Peyer's patch (tissue), 4 donors: ENCODE measurements at places on chromosomes 1 and 21.

DNA sequence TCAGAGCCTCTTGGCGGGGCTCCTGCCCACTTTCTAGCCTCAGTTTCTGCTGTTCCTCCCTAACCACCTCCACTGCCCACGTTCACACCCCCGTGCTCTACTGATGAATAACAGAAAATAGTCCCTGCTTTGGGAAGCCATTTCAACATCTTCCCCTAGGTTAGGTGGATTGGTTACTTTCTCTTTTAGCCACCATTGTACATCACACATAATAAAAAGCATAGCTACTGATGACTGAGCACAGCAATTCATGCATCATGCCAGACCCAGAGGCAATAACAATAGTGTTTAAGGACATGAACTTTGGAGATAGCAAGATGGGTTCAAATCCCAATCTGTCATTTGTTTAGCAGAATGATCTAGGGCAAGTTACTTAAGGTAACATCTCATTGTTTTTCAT is 74.6 kb downstream of the COLGALT2 start:
- no peak for DNase-seq

DNA sequence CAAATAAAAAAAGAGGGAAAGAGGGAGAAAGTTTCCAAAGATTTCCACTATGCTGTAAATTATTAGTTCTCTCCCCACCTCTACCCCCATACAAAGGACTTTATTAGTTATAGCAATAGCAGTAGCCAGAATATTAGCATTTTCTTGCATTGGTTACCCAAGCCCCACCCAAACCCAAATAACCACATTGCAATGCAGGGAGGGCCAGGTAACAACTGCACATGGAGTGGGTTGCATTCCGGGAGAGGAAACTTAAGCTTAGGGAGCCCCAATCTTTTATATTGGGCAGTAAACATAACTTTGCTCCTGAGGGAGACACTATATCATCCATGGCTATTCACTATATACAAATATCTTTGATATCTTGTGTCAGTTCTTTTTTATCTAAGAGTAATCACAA is 6.0 kb downstream of the ADIPOR1 start:
- no peak for DNase-seq

DNA sequence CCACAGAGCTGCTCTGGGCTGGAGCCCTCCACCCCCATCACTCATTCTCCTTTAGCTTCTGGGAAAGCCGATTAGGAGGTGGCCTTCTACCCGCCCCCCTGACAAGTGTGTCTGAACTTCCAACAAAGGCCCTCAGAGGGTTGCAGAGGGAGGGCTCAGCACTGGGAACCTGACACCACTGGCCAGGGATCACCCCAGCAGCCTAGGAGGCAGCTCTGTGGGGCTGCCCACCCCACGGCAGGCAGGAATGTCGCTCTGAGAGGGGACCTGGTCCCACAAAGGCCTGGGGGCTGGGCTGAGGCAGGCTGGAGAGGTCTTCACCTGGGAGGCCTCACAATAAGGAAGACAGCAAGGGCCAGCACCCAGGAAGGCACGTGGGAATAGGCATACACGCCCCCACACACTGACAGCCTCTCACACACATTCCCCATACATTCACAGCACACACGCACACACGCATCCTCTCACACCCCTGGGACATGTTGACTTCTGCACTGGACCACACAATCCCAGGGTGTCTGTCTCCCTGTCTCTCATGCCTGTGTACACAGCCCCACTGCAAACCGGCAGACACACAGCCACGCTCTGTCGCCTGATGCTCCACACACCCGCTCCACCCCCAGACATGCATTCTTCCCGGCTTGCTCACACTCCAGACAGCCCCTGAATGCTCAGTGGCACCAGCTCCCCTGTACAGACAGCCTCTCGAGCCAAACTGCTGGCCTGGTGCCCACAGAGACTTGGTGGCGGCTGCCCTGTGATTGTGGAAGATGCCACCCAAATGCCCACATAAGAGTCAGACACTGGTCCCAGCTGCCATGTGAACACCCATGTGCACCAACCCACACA is 30.7 kb downstream of the DMBX1 start:
- DNase-seq, result no peak

DNA sequence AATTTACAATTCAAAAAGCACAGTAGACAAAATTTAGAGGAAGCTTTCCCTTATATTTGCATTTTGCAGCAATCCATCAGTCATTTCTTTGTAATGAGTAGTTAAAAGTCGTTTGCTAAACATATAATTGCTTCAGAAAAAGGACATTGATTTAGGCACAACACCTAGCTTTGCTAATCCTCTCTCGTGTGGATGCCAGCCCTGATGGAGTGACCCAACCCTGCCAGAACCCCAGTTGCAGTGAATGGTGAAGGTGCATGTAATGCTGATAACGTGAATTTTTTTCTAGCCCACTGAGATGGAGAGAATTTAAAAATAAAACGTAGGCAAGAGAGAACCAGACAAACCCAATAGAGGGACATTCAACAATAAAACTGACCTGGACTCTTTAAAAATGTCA is 263.4 kb downstream of the GRIK1 start:
- DNase-seq, result no peak

- DNase-seq, result no peak
These were observed 144.0 kb upstream of the NRIP1 start for GRCh38 chr21:15208786-15209185.

DNA sequence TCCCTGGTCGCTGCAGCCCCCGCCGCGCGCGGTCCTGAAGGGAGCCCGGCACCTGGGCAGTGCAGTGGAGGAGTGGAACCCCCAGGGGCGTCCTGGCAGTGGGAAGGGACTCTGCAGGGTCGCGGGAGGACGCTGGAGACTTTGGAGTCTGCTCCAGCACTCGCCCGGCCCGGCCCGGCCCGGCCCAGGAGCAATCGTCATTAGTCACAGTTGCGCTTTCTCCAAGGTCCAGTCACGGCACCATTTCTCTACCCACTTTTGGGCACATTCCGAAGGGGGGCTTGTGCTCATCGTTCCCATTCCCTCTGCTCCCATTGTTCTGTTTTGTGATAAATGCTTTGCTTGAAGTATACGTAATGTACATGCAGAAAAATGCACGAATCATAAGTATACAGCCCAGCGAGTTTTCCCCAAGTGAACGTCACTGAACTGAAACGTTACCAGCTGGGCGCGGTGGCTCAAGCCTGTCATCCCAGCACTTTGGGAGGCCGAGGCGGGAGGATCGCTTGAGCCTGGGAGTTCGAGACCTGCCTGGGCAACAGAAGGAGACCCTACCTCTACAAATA is 999 bp downstream of the THAP3 start:
- no peak for DNase-seq

DNA sequence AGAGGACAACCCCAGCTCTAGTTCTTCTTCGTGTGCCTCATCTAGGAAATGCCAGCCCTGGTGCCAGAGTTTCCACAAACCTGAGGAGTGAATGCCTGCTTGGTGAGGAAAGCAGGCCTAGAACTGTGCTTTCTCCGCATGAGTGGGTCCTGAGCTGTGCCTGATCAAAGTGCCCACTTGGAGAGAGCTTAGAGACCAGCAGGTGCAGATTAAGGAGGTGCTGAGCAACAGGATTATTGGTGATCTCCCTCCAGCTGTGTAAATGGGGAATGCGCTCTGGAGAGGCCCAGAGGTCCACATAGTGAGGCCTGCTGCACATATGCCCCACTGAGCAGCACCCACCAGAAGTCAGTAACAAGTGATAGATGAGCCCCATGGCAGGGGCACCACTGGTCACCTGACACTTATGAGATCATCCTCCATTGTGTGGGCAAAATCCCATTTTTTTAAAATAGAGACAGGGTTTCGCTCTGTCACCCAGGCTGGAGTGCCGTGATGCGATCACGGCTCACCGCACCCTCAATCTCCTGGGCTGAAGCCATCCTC is 127.2 kb upstream of the ZC3H12A start:
- DNase-seq, result no peak

GRCh38 chr1:205284420-205285144 is 37.0 kb downstream of the NUAK2 start:
- peak; percentile 96 for DNase-seq

DNA sequence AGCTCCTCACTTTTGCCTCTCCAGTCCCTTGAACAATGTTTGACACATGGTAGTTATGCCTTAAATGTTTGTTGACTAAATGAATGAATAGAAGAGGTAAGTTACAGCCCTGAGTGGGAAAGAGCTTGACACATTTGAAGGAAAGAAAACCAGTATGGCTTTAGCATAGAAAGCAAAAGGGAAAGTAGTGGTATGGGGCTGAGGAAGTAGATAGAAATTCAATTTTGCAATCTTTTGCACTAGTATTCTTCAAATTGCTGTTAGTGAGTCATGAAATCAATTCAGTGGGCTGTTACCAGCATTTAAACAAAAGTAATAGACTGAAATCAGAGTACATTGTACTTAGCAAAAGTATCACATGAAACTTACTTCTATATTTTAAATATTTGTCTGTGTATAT is 21.1 kb downstream of the PLA2G4A start:
- no peak for DNase-seq

GRCh38 chr1:208077232-208078075 is 166.5 kb upstream of the CD34 start:
- DNase-seq, result no peak

DNA sequence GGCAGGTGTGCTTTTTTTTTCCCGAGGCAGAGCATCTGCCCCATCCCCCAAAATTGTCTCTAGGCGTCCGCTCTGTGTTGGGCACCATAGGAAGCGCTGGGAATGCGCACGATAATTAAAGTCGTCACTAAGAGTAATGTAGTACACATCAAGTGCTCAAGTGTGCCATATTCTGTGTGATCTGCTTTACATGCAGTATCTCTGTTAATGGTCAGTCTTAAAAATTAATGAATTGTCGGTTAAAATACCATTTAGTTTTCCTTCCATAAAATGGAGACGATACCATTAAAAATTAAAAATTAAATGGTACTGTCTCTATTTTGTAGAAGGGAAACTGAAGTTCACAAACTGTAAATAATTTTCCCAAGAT is 544 bp upstream of the CCT8 start:
- DNase-seq, result no peak

- DNase-seq, result no peak
These were observed 15.0 kb downstream of the HLX start for GRCh38 chr1:220894025-220894923.

- no peak for DNase-seq
These were observed 23.0 kb downstream of the XCL2 start for GRCh38 chr1:168520832-168521231.

GRCh38 chr1:154983776-154984466 is 777 bp downstream of the FLAD1 start:
- no peak for DNase-seq

- DNase-seq, result peak; percentile 38
These were observed 14.1 kb downstream of the SLC19A1 start for GRCh38 chr21:45528028-45528705.

DNA sequence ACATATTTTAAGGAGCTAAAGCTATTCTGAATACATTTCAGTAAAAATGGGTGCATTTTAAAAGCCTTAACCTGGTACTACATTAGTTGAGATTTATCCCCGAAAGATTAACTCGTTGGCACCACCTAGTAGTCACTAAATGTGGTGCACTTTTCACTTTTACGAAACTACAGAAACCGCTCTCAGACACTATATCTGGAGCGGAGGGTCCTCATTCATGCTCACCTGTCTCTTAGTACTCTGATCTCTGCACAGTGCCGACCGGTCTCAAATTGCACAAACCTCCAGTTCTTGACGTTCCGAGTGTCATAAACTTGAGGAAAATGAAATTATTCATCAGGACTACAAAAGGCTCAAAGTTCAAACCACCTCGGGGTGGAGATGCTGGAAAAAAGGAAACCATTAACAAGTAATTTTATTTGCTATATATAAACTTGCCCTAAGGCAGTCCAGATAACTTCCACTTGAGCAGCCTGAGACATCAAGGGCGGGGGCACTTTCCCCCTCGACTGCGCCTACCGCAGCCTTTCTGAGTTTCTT is 722 bp downstream of the LZIC start:
- no peak for DNase-seq

GRCh38 chr1:112358061-112358770 is 37.8 kb upstream of the CTTNBP2NL start:
- DNase-seq, result no peak

- no peak for DNase-seq
These were observed 41.2 kb upstream of the CR1L start for GRCh38 chr1:207603777-207604176.

- DNase-seq, result no peak
These were observed 48.9 kb downstream of the YARS1 start for GRCh38 chr1:32768110-32768850.

DNA sequence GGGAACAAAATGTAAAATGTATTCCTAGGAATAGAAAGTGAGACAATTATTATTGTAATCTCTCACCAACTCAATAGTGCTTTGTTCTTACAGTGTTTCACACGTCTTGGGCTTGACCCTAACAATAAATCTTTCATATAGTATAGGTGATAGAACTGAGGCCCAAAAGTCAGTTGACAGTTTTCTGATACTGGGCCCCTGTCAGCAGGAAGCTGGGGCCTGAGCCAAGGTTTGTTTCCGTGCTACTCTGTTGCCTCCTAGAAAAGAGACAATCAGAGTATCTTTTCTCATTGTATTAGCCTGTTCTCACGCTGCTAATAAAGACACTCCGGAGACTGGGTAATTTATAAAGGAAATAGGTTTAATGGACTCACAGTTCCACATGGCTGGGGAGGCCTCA is 5.0 kb downstream of the RRP1B start:
- no peak for DNase-seq

DNA sequence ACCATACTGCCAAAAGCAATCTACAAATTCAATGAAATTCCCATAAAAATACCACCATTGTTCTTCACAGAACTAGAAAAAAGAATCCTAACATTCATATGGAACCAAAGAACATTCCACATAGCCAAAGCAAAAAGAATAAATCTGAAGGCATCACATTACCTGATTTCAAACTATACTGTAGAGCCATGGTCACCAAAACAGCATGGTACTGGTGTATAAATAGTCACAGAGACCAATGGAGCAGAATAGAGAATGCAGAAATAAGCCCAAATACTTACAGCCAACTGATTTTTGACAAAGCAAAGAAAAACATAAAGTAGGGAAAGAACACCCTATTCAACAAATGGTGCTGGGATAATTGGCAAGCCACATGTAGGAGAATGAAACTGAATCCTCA is 6.2 kb upstream of the DEPDC1 start:
- no peak for DNase-seq

DNA sequence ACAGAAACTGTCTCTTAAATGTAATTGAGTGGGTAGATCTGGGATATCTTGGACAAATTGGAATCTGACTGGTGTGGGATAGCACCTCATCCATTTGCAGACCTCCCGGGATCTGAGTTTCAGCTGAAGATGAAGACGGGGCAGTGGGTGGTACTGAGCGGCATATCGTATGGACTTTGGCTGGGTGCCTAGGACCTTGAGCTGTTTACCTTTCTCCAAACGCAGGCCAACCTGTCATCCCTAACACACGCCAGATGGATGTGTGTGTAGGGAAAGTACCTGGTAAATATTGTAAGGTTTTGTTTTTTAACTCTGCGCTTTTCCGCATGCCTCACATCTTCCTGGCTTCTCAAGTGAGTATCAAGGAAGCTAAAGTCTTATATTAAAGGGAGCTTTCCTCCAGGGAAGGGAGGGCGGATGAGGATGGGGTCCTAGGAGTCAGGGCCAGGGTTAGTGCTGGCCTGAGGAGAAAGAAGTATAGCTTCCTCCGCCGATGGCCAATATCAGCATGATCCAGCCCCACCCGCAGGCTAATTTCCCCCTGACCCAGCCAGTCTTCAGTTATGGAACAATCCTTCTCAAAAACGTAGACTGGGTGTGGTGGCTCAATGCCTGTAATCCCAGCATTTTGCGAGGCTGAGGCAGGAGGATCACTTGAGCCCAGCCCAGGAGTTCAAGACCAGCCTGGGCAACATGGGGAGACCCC is 26.2 kb downstream of the ATP8B2 start:
- no peak for DNase-seq

- no peak for DNase-seq
These were observed 747.0 kb upstream of the TPTE start for GRCh38 chr21:9774347-9774746.
